Posterior vena cava (tissue), 2 donors: ENCODE measurements at places on chromosomes 6 and 20. TPM values are rescaled to one million over a fixed set of nuclear protein-coding genes. Genes with fewer than 3 reads are reported as not detected.
A peak's percentile ranks its signal among the peaks of the same experiment; 100 is the strongest.

GRCh38 chr6:21228876-21229460, 364.6 kb upstream of the SOX4 start:
- DNase-seq = no peak

DNA sequence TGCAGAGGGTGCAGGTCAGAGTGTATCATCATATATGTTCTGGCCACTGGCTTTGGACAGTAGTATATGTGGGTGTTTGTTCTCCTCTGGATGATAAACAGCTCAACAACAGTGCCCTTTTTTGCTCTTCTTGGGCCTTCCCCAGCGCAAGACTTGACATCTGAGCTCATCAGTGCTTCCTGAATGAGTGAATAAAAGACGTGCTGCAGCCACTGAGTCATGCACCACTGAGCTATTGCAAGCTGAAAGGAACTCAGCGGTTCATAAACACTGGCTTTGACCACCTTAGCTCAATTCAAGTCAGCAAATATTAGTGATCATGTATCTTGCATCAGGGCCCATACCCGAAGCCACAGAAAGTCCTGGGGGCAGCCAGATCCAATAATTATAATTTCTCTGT, 105.3 kb upstream of the KCNG1 start:
- no peak for DNase-seq

GRCh38 chr6:125117818-125118217, 35.8 kb upstream of the TPD52L1 start:
- no peak for DNase-seq

DNA sequence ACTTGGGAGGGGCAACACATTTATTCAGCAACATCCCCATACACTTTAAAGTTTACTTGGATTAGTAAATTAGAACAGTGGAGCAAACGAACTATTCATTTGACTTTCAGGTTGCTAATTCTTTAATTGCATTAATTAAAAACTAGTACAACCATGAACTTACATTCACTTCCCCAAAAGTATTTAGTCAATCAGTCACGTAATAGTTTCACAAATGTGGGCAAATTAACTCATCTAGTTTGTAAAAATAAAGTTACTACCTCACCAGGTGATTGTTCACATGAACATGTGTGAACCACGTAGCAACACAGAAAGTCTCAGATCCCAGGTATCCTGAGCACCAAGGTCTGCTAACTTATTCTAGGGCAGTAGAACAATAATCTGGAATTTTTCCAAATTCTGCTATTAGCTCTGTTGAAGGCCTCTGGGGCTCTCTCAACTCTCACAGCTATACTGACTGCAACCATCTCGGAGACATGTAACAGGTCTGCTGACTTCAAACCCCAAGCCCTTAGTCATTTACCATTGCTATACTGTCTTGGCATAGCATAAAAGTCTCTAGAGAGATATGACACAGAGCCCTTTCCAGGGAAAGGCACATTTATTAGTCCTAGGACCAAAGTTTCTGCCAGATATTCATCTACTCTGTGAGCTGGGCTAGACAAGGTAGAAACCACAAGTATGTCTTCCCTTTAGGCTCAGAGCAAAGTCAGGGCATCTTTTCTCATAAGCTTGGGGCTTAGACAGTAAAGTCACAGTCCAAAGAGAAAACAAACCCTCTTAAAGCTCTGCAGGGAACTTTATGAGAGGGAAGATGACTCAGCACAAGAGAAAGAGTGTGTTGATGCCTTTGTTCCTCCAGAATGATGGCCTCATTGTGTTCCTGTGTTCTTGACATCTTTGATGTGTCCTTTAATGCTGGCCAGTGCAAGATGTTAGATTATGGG, 50.9 kb upstream of the CCDC28A start:
- DNase-seq = no peak

GRCh38 chr6:42819803-42820511, 38.1 kb downstream of the BICRAL start:
- no peak for DNase-seq

DNA sequence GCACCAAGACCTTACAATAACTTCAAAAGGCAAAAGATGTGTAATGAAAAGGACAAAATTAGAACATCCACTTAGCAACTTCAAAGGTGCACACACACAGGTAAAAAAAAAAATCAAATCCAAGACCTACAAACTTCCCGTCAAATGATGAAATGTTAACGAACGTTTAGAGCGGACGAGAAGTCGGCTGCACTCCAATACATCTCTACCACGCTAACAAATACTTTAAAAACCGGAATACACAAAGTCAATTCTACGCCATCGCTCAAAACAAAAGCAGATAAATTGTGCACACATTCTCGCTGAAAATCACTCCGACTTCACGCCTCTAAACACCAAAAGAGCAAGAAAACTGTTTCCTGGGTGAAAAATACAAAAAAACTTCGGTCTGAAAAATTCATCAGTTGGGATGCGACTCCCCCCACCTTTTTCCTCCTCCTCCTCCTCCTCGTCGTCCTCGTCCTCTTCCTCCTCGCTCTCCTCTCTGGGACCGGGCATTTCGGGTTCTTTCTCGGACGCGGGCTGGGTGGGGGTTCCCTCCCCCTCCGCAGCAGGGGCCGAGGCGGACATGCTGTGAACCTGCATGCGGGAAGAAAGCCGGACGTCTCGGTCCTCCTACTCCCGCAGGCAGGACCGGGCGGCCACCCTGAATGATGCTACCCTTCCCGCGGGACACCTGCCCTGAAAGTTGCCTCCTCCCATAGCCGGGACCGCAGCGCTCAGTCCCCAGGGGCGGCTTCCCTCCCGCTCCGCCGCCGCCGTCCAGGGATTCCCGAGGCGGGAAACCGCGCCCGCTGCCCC, 712 bp downstream of the DEK start:
- peak; percentile 82 for DNase-seq

DNA sequence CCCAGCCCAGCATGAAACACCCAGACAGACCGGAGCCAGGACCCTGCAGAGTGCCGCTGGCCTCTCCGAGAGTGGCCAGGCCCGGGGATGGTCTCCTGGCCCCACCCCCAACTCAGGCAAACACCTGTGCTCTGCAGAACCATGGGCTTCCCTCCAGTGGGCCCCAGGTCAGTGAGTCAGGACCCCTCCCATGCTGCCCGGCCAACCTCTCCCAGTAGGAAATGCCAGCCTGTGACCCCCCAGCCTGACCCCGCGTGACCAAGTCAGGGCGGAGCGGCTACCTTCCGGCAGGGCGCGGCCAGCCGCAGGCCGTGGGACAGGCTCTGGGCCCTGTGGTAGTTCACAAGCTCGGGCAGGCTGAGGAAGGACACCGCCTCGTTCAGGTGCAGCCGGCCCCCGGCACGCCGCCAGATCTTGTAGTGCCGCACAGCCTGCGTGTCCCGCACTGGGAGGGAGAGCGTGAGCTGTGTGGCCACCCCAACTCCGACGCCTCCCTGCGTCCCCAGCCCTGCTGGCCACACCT, 3.2 kb downstream of the PTK6 start:
- DNase-seq = no peak

- DNase-seq = no peak
Measured at GRCh38 chr20:59805786-59806577, 127.5 kb downstream of the SYCP2 start.

GRCh38 chr6:7127680-7128079, 19.9 kb downstream of the RREB1 start:
- DNase-seq = no peak

Gene VARS2
- 17.8 TPM for total RNA-seq

Gene SRSF12
- 3.4 TPM for total RNA-seq

Gene MICAL1
- total RNA-seq = 53.2 TPM

Gene HLA-DRB1
- 91.3 TPM for total RNA-seq

Gene TFAP2C
- total RNA-seq = 0.23 TPM

Gene TSBP1
- total RNA-seq = not detected

Gene FAM184A
- 5.9 TPM for total RNA-seq

Gene OR2B6
- total RNA-seq = not detected

Gene BMP7
- not detected for total RNA-seq
